Activated T-cell treated with anti-CD3 and anti-CD28 coated beads for 4 hours (primary cell): ENCODE measurements at places on chromosomes 2 and 18.

GRCh38 chr2:38173683-38174082 lies 97.7 kb upstream of the CYP1B1 start:
- no peak for DNase-seq

- DNase-seq, result no peak
Observed at GRCh38 chr2:229170916-229171315, 100.2 kb downstream of the PID1 start.

DNA sequence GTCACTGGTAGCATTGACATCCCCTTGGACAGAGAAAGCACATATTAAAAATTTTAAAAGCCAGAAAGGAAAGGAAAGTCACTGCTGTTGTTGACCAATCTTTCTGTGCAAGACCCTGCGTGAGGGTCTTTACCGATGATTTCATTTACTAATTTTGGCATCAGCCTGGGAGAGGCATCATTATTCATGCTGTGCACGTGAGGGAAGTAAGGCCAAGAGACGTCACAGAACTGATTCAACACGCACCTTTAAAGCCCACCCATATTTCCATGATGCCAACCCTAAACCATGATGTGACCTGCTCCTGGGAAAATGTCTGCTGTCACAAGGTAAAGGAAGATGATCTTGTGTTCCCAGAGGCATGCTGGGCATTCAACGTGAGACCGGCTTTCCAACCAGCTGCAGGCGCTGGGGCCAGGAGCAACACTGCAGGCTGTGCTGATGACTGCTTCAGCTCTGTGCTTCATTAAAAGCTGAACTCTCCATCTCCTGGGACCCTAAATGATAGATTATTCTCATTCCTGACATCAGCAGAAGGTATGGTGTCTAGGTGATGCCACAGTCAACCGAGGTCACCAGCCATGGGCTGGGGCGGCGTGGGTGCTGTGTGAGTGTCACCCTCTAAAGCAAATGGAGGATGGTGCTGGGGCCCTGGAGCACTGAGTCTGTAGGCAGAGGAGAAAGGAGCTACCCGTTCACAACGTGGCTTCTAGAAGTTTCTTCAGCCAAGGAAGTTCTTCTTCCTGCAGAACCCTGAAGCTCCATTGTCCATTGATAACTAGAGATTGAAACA lies 53.9 kb downstream of the TMEM18 start:
- DNase-seq, result no peak

DNA sequence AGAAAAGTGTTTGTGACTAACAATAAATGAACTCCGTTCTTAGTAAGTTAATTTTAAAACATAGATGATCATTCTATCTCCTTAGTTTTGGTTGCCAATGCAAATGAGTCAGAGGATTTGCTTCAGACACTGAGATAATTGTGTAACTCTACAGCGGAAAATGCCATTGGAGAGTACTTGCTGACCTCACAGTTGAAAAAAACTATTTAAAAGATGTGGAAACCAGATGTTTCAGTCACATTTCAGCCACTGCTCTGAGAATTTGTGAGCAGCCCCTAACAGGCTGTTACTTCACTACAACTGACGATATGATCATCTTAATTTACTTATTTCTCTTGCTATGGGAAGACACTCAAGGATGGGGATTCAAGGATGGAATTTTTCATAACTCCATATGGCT lies at the start of gene TNFAIP6:
Gene TNFAIP6 (plus strand): TSS at position 234 of the 400 bp plus-strand sequence. CDS start 75 bp downstream, at position 309.
- no peak for DNase-seq

GRCh38 chr2:46284796-46285195 lies 12.4 kb upstream of the EPAS1 start:
- DNase-seq, result no peak
